CD4-positive, alpha-beta T cell (primary cell): ENCODE measurements at places on chromosomes 7 and 10.

GRCh38 chr10:15321431-15322341 lies 49.4 kb downstream of the FAM171A1 start:
- DNase-seq, result no peak

- DNase-seq, result no peak
Measured at GRCh38 chr10:70479165-70479581, 606 bp downstream of the PALD1 start.

DNA sequence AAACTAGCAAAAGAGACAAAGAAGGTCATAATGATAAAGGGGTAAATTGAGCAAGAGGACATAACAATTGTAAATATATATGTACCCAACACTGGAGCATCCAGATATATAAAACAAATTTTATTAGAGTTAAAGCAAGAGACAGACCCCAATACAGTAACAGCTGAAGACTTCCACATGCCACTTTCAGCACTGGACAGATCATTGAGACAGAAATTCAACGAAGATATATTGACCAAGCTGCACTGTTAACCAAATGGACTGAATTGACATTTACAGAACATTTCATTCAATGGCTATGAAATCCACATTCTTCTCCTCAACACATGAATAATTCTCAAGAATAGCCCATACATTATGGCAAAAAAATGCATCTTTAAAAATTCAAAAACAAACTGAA lies 378.2 kb downstream of the PTPRN2 start:
- DNase-seq, result no peak

- no peak for DNase-seq
Measured at GRCh38 chr7:140447841-140448240, 31.5 kb downstream of the MKRN1 start.

- DNase-seq, result peak; percentile 33
Measured at GRCh38 chr10:84256510-84257342, 11.9 kb downstream of the RGR start.

- DNase-seq, result no peak
Measured at GRCh38 chr7:43363035-43363791, 219.7 kb upstream of the STK17A start.

- no peak for DNase-seq
Measured at GRCh38 chr7:89887489-89887888, 266.8 kb upstream of the STEAP1 start.

DNA sequence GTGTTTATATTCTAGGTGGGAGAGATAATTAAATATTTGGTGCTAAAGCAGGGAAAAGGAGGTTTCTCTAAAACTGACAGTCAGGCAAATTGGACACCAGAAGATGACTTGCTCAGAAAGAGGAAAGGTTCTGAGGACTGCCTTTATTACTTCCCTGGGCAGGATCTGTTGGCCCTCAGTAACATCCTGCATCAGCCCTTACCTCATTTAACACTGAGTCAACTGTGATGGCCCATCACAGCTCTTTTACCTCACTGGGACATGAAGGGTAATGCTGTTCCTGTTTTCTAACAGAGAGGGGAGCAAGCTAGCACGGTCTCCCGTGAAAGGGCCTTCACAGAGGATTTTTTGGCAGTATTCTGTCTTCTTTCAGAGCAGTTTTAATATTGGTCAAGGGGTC lies 12.0 kb downstream of the PPP1R17 start:
- DNase-seq, result no peak

DNA sequence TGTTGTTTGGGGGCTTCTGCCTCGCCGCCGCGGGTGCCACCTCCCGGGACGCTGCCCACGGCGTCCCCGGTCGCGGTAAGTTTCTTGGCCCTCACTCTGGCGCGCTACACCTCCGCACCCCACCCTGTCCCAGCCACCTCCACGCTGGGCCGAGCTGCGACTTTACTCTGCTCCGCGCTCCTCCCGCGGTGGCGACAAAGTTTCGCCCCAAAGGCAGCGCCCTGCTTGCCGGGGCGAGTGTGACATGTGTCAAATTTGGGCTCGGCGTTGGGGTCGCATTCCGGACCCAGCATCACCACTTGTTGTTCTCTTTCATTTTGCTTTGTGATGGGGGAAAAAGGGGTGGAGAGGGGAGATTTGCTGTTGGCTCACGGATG lies 167.7 kb upstream of the PPP1R3A start:
- DNase-seq, result no peak

DNA sequence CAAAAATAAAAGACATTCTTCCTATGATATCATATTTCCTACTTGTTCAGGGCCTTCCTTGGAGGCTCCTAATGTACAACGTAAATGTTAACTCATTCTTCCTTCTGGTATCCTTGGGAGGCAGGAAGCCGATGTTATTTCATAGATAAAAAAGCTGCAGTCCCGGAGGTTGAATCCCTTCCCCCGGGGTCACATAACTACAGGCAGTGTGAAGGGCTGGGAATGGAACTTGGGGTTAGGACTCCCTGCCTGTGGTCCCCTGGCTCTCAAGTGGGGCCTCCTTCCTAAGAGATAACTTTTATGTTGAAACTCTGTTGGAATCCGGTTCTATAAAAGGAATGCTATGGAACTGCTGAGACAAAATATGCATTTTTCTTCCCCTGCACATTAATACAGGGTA lies 14.9 kb upstream of the CCDC3 start:
- no peak for DNase-seq

GRCh38 chr7:69434398-69434815 lies 163.9 kb upstream of the AUTS2 start:
- DNase-seq, result no peak

DNA sequence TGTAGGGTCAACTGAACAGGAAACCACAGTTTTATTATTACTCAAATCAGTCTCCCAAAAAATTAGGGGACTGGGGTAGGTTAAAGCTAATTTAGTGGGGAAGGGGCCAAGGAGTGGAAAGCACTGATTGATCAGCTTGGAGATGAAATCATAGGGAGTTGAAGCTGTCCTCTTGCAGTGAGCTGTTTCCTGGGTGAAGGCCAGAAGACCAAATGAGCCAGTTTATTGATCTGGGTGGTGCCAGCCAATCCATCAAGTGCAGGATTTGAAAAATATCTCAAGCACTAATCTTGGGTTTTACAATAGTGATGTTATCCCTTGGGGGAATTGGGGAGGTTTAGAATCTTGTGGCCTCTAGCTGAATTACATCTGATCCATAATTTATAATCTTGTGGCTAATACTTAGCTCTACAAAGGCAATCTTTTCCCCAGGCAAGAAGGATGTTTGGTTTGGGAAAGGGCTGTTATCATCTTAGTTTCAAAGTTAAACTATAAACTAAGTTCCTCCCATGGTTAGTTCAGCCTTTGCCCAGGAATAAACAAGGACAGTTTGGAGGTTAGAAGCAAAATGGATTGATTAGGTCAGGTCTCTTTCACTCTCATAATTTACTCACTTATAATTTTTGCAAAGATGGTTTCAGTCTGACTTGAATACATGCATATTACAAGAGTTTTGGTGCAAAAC lies 773.5 kb downstream of the XPNPEP1 start:
- DNase-seq, result no peak

- DNase-seq, result no peak
Measured at GRCh38 chr7:142428094-142428493, 170.2 kb upstream of the PRSS58 start.

DNA sequence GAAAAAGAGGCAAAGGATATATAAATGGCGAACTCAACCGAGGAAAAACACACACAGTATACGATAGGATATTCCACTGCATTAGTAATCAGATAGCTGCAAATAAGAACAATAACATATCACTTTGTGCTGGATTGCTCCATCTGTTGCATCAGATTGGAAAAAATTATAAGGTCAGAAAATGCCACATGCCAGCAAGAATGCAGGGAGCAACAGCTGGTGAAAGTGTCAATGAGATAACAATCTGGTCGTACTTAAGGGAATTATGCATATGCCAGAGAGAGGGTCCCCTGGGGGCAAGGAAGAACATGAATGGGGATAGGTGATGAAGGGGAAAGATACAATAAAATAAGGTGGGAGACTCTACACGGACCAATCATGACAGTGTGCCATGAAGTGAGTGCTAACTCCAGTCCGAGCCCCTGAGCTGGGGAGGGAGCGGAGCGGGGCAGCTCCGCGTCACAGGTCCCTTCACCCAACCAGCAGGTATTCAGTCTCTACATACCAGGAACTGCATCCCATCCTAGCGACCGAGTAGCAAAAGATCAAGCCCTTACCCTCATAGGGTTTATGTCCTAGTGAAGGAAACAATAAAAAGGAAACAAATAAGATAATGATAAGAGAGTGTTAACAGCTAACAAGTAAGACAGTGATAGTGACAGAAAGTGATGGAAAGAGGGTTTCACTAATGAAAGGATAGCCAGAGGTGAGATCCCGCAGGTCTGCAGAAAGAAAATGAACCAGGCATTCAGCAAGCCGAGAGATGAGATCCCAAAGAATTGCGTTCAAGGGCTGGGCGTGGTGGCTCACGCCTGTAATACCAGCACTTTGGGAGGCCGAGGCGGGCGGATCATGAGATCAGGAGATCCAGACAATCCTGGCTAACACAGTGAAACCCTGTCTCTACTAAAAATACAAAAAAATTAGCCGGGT lies 9.4 kb downstream of the MPP7 start:
- no peak for DNase-seq

GRCh38 chr10:60732807-60733516 lies 45.3 kb upstream of the CDK1 start:
- peak; percentile 13 for DNase-seq

DNA sequence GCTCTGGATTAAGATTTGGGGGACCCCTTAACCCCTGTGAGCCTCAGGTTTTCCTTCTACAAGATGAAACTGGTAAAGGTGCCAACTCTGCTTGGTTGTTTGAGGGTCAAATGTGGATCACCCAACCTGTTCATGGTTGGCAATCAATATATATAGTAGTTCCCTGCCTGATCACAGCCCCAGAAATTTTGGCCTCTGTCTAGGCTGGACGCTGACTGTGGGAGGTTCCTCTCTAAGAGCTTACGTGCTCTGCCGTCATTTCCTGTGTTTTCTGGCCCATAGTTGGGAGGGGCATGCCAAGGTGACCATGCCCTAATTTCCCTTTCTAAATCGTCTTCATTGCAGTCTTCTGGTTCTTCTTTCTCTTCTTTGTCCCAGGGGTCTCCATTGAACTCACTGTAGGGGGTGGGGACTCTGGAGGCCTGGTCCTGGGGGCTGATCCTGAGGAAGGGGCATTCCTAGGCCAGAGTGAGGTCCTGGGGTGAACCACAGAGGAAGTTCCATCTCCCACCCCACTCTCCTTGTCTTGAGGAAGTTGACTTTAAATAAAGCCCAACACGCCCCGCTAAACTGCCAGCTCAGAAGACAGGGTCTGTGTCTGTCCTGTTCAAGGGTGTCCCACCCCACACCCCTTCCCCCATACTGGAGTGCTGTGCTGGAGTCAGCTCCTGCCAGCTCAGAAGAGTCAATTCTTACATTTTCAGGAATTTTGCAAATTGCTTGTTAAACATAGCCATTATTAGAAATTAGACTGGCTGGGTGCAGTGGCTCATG lies 98.9 kb upstream of the SDK1 start:
- DNase-seq, result no peak

GRCh38 chr10:6204063-6204340 lies 1.3 kb downstream of the PFKFB3 start:
- peak; percentile 50 for DNase-seq

- DNase-seq, result no peak
Measured at GRCh38 chr7:44333911-44334733, 8.7 kb upstream of the CAMK2B start.

DNA sequence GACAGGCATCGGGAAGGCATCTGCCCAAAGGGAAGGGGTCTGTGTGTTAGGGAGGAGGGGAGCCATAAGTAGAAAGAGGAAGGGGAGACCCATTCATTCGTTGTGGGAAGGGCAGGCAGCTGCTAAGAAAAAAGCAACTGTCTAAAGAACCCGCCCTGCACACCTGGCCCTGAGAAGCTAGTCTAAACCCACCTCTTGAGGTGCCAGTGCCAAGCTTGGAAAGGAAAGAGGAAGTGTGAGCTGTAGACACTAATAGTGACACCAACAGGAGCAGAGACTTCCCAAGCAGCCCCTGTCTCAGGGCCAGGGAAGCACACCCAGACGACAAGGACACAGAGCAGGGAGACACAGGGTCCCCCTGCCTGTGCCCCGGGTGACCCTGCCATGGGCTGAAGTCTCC lies 40.8 kb upstream of the PRSS58 start:
- no peak for DNase-seq

DNA sequence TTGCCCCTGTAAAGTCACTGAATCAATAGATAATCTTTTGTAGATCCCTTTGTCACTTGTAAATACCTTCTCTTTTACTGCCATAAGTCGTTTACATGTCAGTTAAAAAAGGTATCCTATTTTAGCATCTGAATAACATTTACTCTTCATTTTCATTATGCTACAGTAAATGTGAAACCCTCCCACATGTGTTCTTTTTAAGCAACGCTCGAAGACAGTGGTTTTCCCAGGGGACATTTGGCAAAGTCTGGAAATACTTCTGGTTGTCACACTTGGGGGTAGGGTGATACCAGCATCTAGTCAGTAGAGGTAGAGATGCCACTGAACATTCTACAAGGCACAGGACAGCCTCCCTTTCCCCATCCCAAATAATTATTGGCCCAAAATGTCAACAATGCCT lies 23.7 kb downstream of the ATAD1 start:
- no peak for DNase-seq

DNA sequence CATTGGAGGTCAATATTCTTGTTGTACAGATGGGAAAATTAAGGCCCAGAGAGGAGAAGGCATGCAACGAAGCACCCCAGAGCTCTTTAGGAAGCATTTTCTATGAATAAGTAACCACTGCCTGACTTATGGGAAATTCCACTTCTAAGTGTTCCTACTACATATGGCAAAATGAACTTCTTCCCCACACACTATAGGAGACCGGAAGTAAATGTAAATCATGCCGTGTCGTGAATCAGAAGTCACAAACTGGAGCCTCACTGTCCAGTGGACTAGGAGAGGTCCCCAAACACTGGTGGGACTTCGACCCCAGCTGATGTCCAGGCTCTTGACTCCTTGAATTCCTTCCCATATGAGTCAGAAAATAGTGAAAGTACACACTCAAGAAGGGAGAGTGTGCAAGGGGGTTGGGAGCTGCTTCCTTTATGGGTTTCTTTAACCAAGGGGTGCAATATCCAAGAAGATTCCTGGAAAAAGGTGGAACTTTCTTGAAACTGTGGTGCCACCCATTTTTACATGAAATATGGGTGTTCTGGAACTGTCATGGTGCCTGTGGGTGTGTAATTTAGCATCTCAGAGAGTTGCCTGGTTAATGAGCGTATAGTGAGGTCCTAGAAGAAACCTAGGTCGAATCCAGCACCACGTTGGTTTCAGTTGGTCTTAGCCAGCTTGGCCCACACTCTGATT lies 6.7 kb downstream of the RASSF4 start:
- DNase-seq, result no peak
